Ecto neural progenitor cell (in vitro differentiated cells): ENCODE measurements at places on chromosomes 6 and 20.
A peak's percentile ranks its signal among the peaks of the same experiment; 100 is the strongest.

DNA sequence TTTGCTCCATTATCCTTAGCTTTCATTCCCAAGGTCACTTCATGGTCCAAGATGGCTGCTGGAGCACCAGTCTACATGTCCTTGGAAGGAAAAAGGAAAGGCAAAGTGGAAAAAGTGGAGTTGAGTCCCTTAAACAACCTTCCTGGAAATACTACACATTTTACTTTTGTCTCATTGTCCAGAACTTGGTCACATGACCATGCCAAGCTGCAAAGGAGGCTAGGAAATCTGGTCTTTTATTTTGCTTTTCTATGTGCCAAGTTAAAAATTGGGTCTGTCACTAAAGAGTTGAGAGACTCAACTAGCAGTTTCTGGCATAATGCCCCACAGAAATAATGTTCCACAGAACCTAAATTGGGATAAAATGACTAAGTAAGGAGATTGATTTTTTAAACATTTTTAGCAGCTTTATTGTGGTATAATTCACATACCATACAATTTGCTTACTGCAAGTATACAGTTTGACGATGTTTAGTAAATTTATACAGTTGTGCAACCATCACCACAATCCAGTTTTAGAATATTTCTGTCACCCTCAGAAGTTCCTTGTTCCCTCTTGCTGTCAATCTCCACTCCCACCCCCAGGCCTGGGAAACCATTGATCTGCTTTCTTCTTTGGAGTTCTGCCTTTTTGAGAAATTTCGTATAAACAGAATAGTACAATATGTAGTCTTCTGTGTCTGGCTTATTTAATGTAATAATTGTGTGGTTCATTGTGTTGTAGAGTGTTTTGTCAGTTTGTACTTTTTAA lies 5.6 kb upstream of the CHD6 start:
- DNase-seq = no peak

DNA sequence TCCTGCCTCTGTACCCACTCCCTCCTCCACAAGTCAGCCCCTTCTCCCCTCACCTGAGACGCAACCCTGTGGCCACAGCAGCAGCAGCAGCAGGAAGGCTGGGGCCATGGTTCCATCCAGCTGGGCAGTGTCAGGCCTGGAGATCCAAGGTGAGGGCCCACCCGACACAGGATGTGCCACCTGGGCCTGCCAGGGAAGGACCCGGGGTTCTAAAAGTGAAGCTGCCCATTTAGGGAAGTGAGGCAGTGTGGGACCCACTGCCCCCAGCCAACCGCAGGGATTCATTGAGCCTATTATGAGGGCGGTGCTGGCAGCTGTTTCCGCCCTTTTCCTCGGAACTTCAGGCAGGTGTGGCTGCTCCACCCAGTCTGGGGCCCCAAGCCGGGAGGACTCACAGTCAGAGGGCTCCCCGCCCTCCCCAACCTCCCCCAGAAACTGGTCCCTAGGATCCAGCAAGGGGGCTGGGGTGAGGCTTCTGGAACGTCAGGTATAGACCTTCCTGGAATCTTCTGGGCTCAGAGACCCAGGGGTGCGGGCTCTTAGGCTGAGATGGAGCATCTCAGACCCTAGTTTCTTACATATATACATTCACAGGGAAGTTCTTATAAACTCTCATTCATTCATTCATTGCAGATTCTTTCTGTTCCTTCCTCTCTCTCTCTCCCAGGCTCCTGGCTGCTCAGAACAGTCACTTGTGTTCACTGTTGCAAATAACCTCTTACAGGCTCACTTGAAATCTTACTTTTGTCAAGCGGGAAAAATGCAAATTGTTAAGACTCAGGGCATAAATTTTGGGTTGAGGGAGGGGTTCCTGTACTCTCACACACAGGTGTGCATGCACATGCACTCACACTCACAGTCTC lies at the start of gene TREML2:
Gene TREML2 (minus strand): TSS at position 249 of the 863 bp plus-strand sequence. CDS start 141 bp downstream, at position 108.
- DNase-seq = peak; percentile 38

GRCh38 chr20:51995551-51995951 lies 193.2 kb upstream of the SALL4 start:
- DNase-seq = no peak

DNA sequence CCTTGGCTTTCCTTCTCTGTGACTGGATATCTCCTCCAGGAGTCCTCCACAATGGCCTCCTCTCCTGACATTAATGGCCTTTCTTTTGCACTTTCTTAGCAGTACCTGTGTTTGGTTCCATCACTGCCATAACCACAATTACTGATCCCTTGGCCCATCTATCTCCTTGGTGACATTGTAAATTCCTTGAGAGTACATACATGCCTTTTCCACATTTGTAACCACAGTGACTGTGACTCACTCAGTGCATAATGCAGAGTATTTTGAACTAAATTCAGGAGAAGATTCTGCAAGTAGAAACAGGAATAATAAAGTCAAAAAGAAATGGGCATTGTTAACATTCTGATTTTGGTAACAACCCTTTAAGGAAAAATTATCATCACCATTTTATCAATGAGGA lies 197.2 kb upstream of the SOX4 start:
- no peak for DNase-seq

GRCh38 chr6:43338243-43338642 lies 29.6 kb upstream of the CRIP3 start:
- no peak for DNase-seq

DNA sequence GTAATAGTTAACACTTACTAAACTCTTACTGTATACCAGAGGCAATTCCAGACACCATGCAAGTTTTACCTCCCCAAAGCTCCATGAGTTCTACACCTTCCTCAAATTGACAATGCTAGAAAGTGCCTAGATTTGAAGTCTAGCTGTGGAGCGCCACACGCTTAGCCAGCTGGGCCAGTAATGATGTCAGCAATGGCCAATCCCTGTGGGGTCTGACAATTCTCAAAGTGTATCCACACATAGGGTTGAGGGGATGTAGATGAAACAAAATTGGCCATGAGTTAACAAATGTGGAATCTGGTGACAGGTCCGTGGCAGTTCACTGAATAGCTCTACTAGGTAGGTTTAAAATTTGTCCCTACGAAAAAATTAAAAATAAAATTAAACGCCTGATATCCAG lies 1.3 kb downstream of the ZNF343 start:
- DNase-seq = no peak

- no peak for DNase-seq
Measured at GRCh38 chr6:159376516-159377158, 207.4 kb downstream of the FNDC1 start.

- no peak for DNase-seq
Measured at GRCh38 chr6:130517444-130517931, 151.7 kb downstream of the TMEM200A start.

- DNase-seq = no peak
Measured at GRCh38 chr6:138492113-138492512, 7.2 kb downstream of the NHSL1 start.

DNA sequence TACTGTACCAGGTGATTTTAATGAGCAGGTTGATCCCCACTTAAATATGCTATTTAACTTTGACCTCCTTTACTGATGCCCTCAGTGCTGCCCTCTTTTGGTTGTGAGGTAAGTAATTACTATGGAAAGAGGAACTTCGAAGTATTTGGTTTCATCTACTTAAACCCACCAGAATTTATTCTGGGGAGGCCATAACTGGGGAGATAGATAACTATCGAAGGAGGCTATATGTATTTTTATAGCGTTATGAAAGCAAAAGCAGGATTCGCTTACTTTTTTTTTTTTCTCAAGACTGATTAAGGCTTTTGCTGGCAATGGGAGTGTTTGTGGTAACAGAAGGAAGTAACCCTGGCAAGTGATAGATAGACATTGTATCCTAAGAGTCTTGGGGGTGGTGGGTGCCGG lies 168.9 kb upstream of the CENPW start:
- no peak for DNase-seq

DNA sequence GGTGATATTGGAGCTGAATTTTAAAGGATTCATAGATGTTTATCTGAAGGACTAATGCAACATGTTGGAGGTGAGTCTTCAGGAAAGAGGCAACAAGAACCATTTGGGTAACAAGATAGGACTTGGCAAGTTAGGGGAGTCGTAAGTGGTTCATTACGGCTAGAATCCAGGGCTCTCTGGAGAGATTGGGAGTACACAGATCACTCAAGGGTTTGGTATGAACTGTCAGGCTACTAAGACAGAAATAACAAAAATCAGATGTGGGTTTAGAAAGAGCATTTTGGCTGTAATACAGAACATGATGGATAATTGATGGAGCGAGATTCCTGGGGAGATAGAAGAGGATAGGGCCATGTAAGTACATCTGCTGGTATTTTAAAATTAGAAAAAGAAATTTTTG lies 86.3 kb upstream of the ESR1 start:
- DNase-seq = no peak

DNA sequence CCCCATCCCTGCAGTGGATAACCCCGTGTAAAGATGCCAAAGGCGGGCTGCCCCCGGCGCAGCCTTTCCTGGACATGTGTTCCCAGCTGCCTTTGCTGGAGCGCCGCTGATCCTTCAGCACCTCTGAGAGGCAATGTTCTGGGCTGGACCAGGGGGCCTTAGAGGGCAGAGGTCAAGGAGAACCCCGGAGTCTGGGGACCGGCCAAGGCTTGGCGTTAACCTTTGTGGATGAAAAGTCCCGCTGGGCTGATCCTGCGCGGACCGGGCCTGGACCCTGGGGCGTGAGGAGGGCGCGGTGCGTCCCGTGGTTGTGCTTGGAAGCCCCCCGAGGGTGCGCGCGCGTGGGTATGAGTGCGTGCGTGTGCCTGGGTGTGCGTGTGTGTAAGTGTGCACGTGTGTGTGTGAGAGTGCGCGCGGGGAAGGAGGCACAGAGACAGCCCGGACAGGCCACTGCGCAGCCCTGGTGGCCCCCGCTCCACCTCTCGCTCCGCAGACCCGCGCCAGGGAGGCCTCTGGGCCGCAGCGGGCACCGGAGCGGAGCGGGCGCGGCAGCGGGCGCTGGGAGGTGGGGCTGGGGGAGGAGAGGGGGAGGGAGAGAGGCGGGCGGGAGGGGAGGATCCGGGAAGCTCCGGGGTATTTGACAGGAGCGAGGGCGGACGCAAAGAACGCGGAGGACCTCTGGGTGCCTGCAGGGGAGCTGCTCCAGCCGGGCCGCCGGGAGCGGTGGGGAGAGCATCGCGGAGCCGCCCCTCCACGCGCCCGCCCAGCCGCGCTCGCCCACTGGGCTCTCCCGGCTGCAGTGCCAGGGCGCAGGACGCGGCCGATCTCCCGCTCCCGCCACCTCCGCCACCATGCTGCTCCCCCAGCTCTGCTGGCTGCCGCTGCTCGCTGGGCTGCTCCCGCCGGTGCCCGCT lies at the start of gene SMOC2:
Gene SMOC2 (plus strand): TSS at position 665 of the 914 bp plus-strand sequence. CDS start 187 bp downstream, at position 852.
- peak; percentile 67 for DNase-seq

GRCh38 chr20:40563296-40563950 lies 125.6 kb downstream of the MAFB start:
- no peak for DNase-seq

GRCh38 chr6:13360671-13361540 lies 32.6 kb upstream of the TBC1D7 start:
- DNase-seq = no peak

DNA sequence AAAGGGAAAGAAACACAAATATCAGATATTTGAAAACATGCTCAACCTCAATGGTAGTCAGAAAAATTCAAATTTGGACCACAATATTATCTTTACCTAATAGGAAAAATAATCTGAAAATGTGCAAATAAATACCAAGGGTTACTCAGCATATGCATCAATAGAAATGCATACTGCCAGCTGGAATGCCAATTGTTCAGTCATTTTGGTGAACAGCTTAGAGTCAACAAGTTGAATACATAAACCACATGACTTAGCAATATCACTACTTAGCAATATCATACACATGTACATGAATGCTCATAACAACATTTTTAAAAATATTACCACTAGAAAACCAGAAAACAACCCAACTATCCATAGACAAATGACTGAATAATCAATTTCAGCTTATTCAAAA lies 212.7 kb downstream of the PTPRK start:
- no peak for DNase-seq

GRCh38 chr6:149334201-149334600 lies 16.7 kb downstream of the TAB2 start:
- no peak for DNase-seq

- no peak for DNase-seq
Measured at GRCh38 chr20:32479697-32480171, 105.4 kb downstream of the NOL4L start.

GRCh38 chr6:101163611-101164010 lies 229.9 kb upstream of the GRIK2 start:
- DNase-seq = no peak

GRCh38 chr6:43758617-43759050 lies 11.4 kb upstream of the VEGFA start:
- peak; percentile 78 for DNase-seq

DNA sequence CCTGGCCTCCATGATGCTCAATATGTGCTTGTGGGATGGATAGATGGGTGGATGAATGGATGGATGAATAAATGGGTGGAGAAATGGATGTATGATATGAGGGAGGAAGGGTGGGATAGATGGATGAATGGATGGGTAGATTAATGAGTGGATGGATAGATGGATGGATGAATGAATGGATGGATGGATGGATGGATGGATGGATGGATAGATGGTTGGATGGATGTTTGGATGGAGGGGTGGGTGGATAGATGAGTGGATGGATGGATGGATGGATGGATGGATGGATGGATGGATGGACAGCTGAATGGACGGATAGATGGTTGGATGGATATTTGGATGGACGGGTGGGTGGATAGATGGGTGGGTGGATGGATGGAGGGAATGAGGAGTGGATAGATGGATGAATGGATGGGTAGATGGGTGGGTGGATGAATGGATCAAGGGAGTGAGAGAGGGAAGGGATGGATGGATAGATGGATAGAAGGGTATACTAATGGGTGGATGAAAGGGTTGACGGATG lies 139.4 kb downstream of the CEBPB start:
- DNase-seq = no peak

DNA sequence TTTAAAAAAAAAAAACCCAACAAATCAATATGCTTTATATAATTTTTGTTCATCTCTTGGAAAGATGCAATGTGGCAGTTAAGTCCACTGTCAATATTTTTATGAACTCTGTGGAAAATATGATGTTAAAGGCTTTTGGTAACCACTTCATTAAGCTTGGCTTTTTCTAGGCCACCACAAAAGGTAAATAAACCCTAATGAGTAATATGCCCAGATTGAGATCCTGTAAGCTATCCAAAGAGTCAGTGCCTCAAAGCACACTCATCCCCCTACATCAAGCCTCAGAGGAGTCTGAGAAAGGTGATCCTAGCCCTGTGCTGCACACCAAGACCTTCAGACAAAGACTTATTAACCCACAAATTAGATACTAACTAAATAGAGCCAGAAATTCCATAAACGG lies 121.1 kb downstream of the CDC5L start:
- no peak for DNase-seq

- DNase-seq = peak; percentile 73
Measured at GRCh38 chr6:39029156-39030011, 19.2 kb upstream of the GLP1R start.

DNA sequence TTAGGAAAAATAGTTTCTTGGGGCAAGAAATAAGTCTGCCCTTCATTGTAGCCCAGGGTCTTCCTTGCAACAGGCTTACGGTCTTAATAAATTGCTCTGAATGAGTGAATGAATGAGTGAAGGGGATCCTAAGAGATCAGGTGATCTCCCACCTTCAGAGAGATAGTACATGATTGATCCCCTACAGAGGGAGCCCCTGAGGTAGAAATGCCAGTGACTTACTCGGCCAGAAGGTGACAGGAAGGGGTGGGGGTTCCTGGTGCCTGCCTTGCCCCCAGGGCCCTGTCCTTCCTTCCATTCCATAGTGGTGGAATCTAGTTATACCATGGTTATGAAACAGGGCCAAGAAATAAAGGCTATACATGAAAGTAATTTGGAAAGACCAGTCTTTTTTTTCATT lies 215.3 kb upstream of the SSTR4 start:
- no peak for DNase-seq
